Natural killer cell treated with Interleukin-12 subunit alpha and Interleukin-12 subunit beta and Interleukin-15 and Interleukin-18, amount 100 ng/mL, for 72 hours (primary cell): ENCODE measurements at places on chromosomes 3 and 15.
A peak's percentile ranks its signal among the peaks of the same experiment; 100 is the strongest.

- no peak for DNase-seq
These were observed 10.8 kb downstream of the PLD1 start for GRCh38 chr3:171799501-171799900.

DNA sequence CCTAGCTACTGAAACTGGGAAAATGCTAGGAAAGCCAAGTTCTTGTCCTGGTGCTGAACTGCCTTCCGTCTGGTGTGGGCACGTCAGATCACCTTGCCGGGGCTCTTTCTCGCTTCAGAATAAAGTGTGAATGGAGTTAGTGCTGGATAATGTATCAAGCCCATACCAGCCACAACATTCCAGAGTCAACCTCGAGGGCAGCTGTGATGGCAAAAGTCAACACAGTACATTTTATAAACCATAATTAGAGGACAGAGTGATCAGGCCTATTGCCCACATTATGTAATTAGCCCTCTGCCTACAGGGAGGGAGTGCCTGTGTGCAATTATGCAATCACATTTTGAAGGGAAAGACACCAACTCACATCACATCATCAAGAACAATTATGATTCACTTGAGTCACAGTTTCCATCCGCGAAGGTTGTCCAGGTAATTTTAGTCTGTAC is 165.2 kb downstream of the RORA start:
- no peak for DNase-seq

DNA sequence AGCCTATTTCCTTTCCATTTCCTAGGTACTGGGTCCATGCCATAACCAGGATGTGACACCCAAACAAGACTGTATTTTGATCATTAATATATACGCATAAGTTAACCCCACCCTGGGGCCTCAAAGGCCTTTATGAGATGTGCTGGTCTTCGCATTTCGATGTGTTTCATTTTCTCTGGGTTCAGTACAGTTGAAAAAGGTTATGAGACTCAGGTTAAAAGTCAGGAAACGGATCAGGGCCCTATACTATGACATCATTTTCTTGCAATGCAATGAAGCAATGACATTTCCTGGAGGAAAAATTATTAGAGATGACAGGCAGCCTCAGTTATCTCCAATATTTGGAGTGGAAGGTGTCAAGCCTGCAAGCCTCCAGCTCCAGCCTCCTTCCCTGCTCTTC is 31.7 kb downstream of the TMEM212 start:
- DNase-seq = no peak

DNA sequence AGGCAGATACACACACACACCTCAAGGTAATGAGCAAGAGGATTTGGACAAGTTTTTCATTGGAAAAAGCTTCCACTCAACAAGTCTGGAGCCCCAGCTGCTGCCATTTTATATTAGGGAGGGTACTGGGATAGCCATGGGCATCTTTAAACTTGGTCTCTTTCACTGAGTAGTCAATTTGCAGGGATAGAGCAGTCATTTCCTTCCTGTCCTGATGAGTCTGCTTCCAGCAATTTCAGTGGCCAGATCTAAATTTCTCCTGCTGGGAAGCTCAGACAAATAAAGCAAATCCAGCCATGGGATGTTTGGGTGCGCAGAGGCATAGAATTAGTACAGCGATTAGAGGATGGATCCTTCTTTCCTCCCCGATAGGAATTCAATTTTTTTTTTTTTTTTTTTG is 874 bp upstream of the ERC2 start:
- no peak for DNase-seq

- DNase-seq = no peak
These were observed 30.3 kb downstream of the TPM1 start for GRCh38 chr15:63072809-63073277.

DNA sequence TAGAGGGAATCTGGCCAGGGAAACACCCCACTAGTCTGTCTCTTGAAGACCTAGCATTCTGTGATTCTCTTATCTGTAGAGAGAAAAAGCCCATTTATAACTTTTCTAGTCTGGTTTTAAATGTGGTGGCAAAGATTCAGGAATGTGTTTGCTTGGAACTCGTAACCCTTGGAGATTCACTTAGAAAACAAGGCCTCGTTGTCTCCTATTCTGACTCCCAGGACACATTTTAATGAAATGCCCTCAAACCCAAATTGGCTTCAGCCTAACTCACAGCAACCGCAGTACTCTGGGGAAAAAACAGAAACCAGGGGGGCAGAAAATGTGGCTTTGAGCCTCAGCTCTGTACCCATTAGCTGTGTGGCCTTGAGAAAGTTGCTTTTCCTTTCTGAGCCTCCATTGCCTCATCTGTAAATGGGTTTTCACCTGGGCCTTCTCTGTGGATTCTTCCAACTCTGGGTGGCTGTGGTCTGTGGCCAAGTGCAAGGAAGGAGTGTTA is 36.5 kb downstream of the RPLP1 start:
- DNase-seq = peak; percentile 76

- DNase-seq = no peak
These were observed 27.4 kb downstream of the MAP6D1 start for GRCh38 chr3:183797996-183798395.

DNA sequence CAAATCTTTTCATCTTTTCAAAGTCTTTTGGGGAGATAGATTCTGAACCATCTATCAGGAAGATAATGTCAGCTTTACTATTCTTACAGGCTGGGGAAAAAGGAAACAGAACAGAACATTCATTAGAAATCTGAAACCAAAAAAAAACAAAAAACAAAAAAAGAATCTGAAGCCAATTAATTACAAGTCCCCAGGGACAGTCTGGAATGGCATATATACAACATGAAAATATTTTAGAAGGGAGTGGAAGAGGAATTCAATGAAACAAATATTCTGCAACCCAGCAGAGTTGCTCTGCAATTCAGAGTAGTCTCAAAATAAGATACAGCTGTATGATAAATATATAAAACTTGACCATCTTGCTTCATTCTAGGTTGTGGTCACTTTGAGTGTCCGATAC is 41.7 kb upstream of the CAPN7 start:
- DNase-seq = no peak

DNA sequence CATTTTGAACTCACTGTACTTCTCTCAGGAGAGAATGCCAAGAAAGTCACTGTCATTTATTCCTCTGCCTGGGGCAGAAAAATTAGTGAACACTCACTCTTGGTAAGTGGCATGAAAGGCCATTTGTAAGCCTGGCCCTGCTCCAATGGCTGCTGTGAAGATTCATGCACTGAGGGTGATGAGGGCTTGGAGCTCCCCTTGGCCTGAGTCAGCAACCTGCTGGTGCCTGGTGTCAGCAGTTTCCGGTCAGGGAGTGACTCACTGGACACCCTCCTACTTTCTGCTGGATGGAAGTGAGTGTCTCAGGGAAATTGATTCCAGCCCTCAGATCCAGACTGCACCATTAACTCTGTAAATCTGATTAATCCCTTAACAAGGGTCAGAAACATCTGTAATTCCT is 37.6 kb downstream of the TRA2B start:
- no peak for DNase-seq

GRCh38 chr3:71532639-71533395 is 50.7 kb downstream of the FOXP1 start:
- DNase-seq = no peak

DNA sequence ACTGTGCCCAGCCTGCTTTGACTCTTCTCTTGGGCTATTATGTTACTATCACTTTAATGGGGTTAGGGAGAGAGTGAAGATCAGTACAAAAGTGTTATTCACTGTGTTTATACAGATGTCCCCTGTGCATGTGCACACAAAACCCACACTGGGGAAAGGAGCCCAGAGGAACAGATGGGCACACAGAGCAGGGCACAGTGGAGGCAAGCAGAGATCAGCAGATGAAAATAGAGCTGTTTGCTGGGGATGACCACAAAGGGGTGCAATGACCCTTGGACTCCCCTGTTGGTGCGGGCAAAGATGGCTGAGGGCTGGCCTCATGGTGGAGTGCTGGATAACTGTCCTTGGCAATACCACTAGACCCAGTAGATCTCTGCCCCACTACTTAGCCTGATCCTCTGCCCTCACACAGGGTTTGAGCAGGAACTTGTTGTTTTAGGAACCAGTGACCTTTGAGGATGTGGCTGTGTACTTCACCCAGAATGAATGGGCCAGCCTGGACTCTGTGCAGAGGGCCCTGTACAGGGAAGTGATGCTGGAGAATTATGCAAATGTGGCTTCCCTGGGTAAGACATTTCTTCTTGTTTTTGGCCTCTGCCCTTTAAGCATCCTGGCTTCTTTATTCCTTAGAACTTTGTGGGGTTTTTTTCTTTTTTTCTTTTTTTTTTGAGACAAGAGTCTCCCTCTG is 5.3 kb downstream of the ZNF620 start:
- DNase-seq = no peak

- no peak for DNase-seq
These were observed 2.3 kb downstream of the SETD5 start for GRCh38 chr3:9399746-9400145.

- DNase-seq = no peak
These were observed 69.7 kb downstream of the USF3 start for GRCh38 chr3:113626503-113627371.

GRCh38 chr3:124584552-124585391 is 145.5 kb upstream of the UMPS start:
- DNase-seq = no peak

DNA sequence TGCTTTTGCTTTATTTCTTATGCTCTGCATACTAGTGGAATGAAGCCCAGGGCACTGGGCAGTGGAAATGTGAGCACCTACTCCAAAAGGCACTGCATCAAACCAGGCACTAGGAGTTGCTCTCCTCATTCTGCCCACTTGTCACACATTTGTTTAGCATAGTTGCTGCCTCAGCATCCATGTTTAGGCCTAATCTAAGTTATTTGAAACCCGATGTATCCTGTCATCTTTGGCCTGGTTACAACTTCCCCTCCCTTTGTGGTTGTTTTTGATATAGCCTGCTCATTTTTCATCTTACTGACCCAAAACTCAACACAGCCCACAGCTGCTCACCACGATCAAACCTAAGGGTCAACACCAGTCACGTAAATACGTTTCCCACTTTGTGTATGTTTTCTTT is 82.2 kb upstream of the SELENOK start:
- no peak for DNase-seq

DNA sequence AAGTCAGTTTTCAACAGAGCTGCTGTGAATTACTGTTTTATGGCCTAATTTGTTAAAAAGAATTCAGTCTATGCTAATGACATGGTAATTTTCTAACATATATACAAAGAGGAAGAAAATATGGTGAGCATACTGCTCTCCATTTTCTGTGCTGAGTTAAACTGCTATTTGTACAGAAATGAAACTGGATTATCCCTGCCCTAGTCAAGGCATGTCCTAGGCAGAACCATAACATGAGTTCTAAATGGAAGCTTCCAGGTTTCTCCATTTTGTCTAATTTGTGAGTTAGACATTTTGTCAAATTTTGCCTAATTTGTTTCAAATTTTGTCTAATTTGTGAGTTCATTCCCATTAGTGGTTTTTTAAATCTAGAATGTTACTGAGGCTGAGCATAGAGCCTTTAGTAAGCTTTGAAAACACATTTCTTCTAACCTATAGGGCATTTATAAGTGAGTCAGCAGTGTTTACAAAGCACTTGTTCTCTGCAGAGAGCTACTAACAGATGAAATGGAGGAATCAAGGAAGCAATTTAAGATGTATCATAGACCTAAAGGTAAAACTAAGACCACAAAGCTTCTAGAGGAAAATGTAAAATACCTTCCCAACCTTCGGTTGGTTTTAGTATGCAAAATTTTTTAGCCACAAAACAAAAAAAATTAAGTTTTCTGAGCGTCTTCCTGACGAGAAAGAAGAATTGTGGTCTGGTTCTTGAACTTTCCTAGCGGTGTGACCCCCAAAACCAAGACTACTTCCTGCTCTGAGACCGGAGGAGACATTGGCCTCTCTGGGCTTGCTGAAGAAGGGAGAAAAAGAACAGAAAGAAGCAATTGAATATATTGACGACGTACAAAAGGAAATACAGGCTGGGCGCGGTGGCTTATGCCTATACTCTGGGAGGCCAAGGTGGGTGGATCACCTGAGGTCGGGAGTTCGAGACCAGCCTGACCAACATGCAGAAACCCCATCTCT is 9.8 kb downstream of the P2RY14 start:
- peak; percentile 64 for DNase-seq

DNA sequence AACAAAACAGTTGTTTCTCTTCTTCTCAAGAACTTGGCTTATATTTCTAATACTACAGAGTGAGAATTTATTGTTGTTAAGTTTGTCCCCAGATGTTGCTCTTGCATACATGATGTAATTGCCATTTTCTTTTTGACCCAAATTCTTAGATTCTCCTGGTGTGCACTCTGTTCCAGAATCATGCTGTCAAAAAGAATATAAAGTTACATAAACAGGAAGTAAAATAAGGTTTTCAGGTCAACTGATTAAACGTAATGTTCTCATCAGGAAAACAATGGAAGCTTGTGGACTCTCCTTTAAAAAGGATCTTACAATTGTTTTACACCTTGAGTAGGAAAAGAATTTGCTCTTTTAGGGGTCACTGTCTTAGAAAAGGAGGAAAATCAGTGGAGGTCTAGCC is 121.8 kb downstream of the ADAM10 start:
- DNase-seq = no peak
